Esophagus squamous epithelium (tissue), 5 donors: ENCODE measurements at places on chromosomes 5 and 9. TPM values are rescaled to one million over a fixed set of nuclear protein-coding genes. Genes with fewer than 3 reads are reported as not detected.

- peaks cover 3% of the 10 kb centered on the region for H3K36me3 ChIP-seq
- no peak for DNase-seq
- H3K4me1 ChIP-seq: no peaks in the 10 kb centered on the region
Observed at GRCh38 chr9:37812773-37813379, 12.3 kb downstream of the DCAF10 start.

DNA sequence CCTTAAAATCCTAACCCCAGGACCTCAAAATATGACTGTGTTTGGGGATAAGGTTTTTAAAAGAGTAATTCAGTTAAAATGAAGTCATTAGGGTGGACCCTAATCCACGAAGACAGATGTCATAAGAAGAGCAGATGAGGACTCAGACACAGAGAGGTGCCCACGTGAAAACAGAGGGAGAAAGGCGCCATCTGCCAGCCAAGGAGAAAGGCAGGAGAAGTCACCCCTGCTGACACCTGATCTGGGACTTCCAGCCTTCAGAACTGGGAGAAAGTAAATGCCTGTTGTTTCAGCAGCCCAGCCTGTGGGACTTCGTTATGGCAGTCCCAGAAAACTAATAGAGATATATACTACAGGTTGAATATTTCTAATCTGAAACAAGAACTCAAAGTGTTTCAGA lies 67.4 kb downstream of the ROR2 start:
- no peaks in the 10 kb centered on the region for H3K36me3 ChIP-seq
- no peaks in the 10 kb centered on the region for H3K4me1 ChIP-seq
- no peak overlapping the region for H3K27ac ChIP-seq
- DNase-seq: no peak
- no peaks in the 10 kb centered on the region for H3K27me3 ChIP-seq

DNA sequence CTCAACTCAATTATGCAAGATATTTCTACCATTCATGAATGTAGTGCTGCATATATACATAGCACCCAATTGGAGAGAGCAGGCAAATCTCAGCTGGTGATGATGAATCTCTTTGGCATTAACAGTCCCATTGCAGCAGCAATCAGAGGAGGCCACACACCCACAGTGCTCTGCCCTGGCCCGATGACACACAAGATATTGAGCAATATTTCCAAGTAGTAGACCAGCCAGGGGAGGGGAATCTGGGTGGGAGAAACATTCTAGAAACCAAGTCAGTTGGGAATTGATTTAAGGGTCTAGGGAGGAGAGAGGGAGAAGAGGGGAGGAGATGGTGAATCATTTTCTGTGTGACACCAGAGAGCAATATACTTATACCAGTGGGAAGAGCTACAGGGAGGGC lies 14.9 kb upstream of the C5orf63 start:
- H3K27ac ChIP-seq: no peak overlapping the region
- no peaks in the 10 kb centered on the region for H3K27me3 ChIP-seq
- no peak overlapping the region for H3K4me3 ChIP-seq
- H3K36me3 ChIP-seq: no peaks in the 10 kb centered on the region
- peaks cover 38% of the 10 kb centered on the region for H3K4me1 ChIP-seq

DNA sequence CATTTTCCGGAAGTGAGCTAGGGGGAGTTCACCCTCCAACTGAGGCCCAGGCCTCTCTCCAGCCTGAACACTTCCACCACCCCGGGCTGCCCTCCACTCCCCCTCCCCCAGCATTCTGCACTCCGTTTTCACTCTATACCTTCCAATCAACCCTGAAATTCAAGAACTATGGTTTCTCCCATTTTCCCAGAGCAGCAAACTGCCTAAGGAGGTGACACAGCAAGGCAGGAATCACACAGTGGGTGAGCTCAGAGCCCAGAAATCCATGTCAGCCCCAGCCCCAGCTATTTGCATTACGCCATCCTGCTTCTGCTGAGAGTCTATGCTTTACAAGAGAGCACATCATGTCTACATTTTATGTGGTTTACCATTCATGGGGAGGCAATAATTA lies 11.9 kb downstream of the MSX2 start:
- no peak overlapping the region for H3K4me3 ChIP-seq
- peaks cover 22% of the 10 kb centered on the region for H3K4me1 ChIP-seq
- no peak for DNase-seq
- H3K36me3 ChIP-seq: no peaks in the 10 kb centered on the region
- H3K27me3 ChIP-seq: peaks cover 32% of the 10 kb centered on the region

- no peak overlapping the region for H3K4me3 ChIP-seq
- peaks cover 3% of the 10 kb centered on the region for H3K27me3 ChIP-seq
- no peak for DNase-seq
- no peak overlapping the region for H3K27ac ChIP-seq
Observed at GRCh38 chr9:3049636-3050035, 205.7 kb upstream of the PUM3 start.

CYSRT1 gene
- total RNA-seq: 114 TPM

GABRG2 gene
- not detected for total RNA-seq

DNA sequence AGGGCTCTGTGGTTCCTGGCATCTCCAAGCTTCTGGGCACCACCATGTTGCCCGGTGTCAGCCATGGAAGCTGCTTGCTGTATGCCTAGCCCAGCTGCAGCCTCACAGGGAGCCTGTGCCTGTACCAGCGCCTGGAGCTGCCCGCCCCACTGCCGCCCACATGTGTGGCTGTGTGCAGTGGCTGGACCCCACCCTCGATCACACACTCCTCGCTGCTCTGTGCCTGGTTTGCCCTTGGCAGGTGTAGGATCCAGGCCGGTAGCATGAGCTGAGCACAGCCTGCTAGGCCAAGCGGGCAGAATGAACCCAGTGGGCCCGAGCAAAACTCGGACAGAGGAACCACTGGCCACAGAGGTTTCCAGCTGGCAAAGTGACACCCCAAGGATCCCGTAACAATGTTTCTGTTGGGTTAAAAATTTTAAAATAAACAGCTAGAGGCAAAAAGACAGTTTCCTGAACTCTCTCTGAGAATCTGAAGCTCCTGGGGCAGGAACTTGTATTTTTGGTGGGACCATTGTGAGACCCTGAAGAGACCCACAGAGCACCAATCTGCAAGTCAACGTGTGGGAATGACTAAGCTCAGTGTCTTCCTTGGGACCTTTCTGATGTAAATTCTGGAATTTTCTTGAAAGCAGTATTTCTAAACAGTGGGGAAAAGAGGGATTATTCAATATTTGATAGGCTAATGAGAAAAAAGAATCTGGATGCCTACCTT lies 73.1 kb upstream of the CCDC112 start:
- no peak for DNase-seq
- no peaks in the 10 kb centered on the region for H3K36me3 ChIP-seq
- H3K4me3 ChIP-seq: no peak overlapping the region
- no peaks in the 10 kb centered on the region for H3K27me3 ChIP-seq

DNA sequence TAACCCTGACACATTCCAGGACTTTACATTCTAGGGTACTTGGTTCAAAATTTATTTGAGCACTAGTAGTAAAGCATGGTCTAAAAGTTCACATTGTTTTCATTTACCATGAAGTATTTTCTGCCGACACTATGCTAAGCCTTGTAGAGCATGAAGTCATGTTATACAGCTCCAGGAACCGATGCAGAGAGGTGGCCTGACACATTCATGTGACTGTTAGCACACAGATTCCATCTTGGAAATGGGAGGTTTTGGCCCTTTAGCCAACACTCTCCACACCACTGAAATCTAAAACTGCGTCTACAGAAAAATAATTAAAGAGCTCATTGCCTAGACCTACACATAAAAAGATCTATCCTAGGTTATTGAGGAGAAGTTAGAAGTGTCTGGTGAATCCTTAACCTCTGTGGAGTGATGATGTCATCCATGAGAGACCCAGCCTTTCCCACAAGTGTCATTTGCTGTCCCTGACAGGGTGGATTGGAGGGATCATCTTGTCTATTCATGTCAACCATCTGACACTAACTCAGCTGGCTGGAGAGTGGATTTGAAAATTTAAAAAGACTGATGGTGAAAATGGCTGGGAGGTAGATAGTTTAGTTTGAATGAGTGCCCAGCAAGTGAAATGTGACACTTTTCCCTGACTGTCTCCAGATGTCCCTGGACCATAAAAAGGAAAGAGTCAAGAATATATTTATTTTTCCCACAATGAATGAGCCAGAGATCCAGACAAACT lies 1.3 kb downstream of the RANBP3L start:
- no peak overlapping the region for H3K4me3 ChIP-seq
- H3K36me3 ChIP-seq: no peaks in the 10 kb centered on the region
- peak overlapping the region; percentile 18 for H3K27ac ChIP-seq
- peaks cover 12% of the 10 kb centered on the region for H3K4me1 ChIP-seq

GHR gene
- total RNA-seq: 2.2 TPM

GRCh38 chr5:116492776-116493175 lies 81.8 kb downstream of the SEMA6A start:
- H3K4me3 ChIP-seq: no peak overlapping the region
- DNase-seq: no peak
- no peak overlapping the region for H3K27ac ChIP-seq
- H3K36me3 ChIP-seq: no peaks in the 10 kb centered on the region

DNA sequence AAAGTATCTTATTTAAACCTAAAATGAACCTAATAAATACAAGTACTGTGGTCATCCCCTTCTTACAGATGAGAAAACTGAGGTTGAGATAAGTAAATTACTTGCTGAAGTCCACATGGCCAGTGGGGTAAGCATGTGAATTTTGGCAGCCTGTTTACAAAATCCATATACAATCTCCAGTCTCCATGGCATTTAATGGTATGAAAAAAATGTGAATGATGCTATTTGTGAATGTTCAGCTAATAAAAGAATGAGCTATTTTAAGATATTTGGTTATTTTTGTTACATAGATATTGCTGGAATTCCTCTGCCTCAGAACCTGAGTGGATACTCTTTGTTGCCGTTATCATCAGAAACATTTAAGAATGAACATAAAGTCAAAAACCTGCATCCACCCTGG lies 19.3 kb upstream of the GPR150 start:
- no peaks in the 10 kb centered on the region for H3K4me1 ChIP-seq
- no peaks in the 10 kb centered on the region for H3K36me3 ChIP-seq
- H3K27me3 ChIP-seq: no peaks in the 10 kb centered on the region
- H3K27ac ChIP-seq: no peak overlapping the region
- no peak for DNase-seq

- H3K27me3 ChIP-seq: no peaks in the 10 kb centered on the region
- no peak for DNase-seq
- H3K36me3 ChIP-seq: no peaks in the 10 kb centered on the region
- H3K27ac ChIP-seq: no peak overlapping the region
Observed at GRCh38 chr9:124214116-124214515, 43.6 kb upstream of the NEK6 start.

CDX1 gene
- total RNA-seq: not detected

GRCh38 chr5:3309538-3309937 lies 286.1 kb upstream of the IRX1 start:
- H3K27me3 ChIP-seq: no peaks in the 10 kb centered on the region
- H3K4me3 ChIP-seq: no peak overlapping the region
- no peaks in the 10 kb centered on the region for H3K36me3 ChIP-seq
- DNase-seq: no peak

LEAP2 gene
- 0.30 TPM for total RNA-seq

GRCh38 chr9:124369231-124369797 lies 45.9 kb downstream of the PSMB7 start:
- H3K36me3 ChIP-seq: no peaks in the 10 kb centered on the region
- H3K27ac ChIP-seq: no peak overlapping the region
- DNase-seq: no peak
- H3K4me1 ChIP-seq: no peaks in the 10 kb centered on the region

DNA sequence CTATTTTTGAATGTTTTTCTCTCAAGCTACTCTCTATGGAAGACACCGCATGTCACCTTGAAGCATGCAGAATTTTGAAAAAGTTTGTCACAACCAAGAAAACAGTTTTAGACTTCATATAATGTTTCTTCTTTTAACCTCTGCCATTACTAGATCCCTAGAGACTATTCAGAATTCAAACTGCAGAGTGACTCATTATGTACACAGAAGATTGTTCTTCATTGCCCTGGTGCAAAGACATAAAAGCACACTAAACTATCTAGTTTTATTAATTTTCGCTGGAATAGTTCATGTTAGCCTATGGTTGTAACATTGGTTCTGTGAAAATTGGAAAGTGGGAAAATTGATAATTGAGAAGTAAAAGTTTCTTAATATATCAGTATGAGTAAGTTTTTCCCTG lies 18.4 kb downstream of the F2RL2 start:
- H3K4me3 ChIP-seq: no peak overlapping the region
- no peaks in the 10 kb centered on the region for H3K36me3 ChIP-seq
- DNase-seq: no peak
- H3K27me3 ChIP-seq: no peaks in the 10 kb centered on the region
- H3K27ac ChIP-seq: no peak overlapping the region

- no peaks in the 10 kb centered on the region for H3K4me1 ChIP-seq
- DNase-seq: no peak
- H3K27ac ChIP-seq: no peak overlapping the region
- no peaks in the 10 kb centered on the region for H3K27me3 ChIP-seq
Observed at GRCh38 chr9:108681851-108682590, 173.8 kb downstream of the ACTL7B start.

RFK gene
- 10.4 TPM for total RNA-seq

OR1N1 gene
- total RNA-seq: not detected

- H3K4me3 ChIP-seq: no peak overlapping the region
- no peaks in the 10 kb centered on the region for H3K4me1 ChIP-seq
- H3K36me3 ChIP-seq: no peaks in the 10 kb centered on the region
Observed at GRCh38 chr9:71349218-71349617, 227.8 kb upstream of the TRPM3 start.

GRCh38 chr9:37669232-37669631 lies 18.5 kb downstream of the FRMPD1 start:
- H3K4me3 ChIP-seq: no peak overlapping the region
- H3K36me3 ChIP-seq: no peaks in the 10 kb centered on the region
- H3K27me3 ChIP-seq: no peaks in the 10 kb centered on the region
- no peaks in the 10 kb centered on the region for H3K4me1 ChIP-seq

- H3K4me1 ChIP-seq: no peaks in the 10 kb centered on the region
- H3K27ac ChIP-seq: no peak overlapping the region
- H3K4me3 ChIP-seq: no peak overlapping the region
- no peaks in the 10 kb centered on the region for H3K36me3 ChIP-seq
- H3K27me3 ChIP-seq: no peaks in the 10 kb centered on the region
Observed at GRCh38 chr9:25813478-25813877, 135.2 kb upstream of the TUSC1 start.

GRCh38 chr5:6861036-6861435 lies 147.8 kb downstream of the TENT4A start:
- H3K36me3 ChIP-seq: no peaks in the 10 kb centered on the region
- DNase-seq: no peak
- H3K4me3 ChIP-seq: no peak overlapping the region
- H3K27me3 ChIP-seq: no peaks in the 10 kb centered on the region
- no peak overlapping the region for H3K27ac ChIP-seq

GRCh38 chr9:131731237-131731636 lies 8.6 kb downstream of the RAPGEF1 start:
- peak overlapping the region; percentile 74 for H3K27ac ChIP-seq
- H3K36me3 ChIP-seq: no peaks in the 10 kb centered on the region
- DNase-seq: no peak
- no peak overlapping the region for H3K4me3 ChIP-seq
- peaks cover 51% of the 10 kb centered on the region for H3K4me1 ChIP-seq

- H3K4me3 ChIP-seq: no peak overlapping the region
- no peaks in the 10 kb centered on the region for H3K27me3 ChIP-seq
- H3K36me3 ChIP-seq: no peaks in the 10 kb centered on the region
- H3K4me1 ChIP-seq: no peaks in the 10 kb centered on the region
Observed at GRCh38 chr5:9775339-9775738, 145.2 kb upstream of the TAS2R1 start.
